ENCODE measurements at places on chromosomes 6 and 20. TPM values are rescaled to one million over a fixed set of nuclear protein-coding genes. Genes with fewer than 3 reads are reported as not detected.

SIM1 gene
- 0.05 TPM for total RNA-seq

PSORS1C2 gene
- total RNA-seq: not detected

PGC gene
- 0.28 TPM for total RNA-seq

GRCh38 chr20:59933849-59934585 is 580 bp upstream of the SYCP2 start:
- H3K27ac ChIP-seq: no peak overlapping the region
- peaks cover 5% of the 10 kb centered on the region for H3K4me1 ChIP-seq
- peak; percentile 39 for DNase-seq
- peak overlapping the region; percentile 54 for H3K4me3 ChIP-seq
- H3K36me3 ChIP-seq: no peaks in the 10 kb centered on the region

DNA sequence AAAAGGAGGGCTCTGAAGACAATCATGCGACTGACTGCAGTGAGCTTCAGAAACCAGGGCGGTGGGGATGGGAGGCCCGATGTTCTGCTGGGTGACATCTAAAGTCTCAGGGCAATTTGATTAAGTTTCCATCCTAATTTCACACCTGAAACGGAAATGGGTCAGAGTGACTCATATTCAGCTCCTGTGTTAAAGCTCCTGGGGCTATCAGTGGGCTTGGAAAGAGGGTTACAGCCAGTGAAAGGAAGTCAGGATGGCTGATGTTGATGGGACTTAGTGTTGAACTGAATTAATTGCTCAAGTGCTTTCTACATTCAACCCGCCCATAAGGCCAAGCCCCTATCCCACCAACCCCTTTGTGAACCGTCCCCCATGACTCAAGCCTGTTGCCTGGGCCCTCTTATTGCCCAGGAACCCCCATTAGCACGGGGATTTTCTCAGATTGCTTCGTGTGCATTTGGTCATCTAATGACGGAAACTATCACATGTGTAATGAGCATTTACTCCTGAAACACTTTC is 47.1 kb upstream of the TBC1D7 start:
- H3K36me3 ChIP-seq: no peaks in the 10 kb centered on the region
- H3K27ac ChIP-seq: no peak overlapping the region
- no peak for DNase-seq

GRCh38 chr20:39849171-39849570 is 839.9 kb downstream of the MAFB start:
- DNase-seq: no peak
- H3K4me1 ChIP-seq: no peaks in the 10 kb centered on the region
- no peak overlapping the region for H3K4me3 ChIP-seq
- no peaks in the 10 kb centered on the region for H3K27me3 ChIP-seq

GRCh38 chr6:64085126-64085525 is 449.5 kb downstream of the PHF3 start:
- H3K27me3 ChIP-seq: no peaks in the 10 kb centered on the region
- H3K27ac ChIP-seq: no peak overlapping the region
- no peak overlapping the region for H3K4me3 ChIP-seq

GRCh38 chr6:149316740-149317643 is 520 bp upstream of the TAB2 start:
- H3K36me3 ChIP-seq: no peaks in the 10 kb centered on the region
- H3K4me3 ChIP-seq: peak overlapping the region; percentile 94
- peak; percentile 94 for DNase-seq
- peak overlapping the region; percentile 98 for H3K27ac ChIP-seq

Data from thymus (tissue), 14 donors.